ENCODE measurements at places on chromosomes 2 and 18. TPM values are rescaled to one million over a fixed set of nuclear protein-coding genes. Genes with fewer than 3 reads are reported as not detected.

MYO5B gene
- 26.8 TPM for total RNA-seq

KCNG2 gene
- not detected for total RNA-seq

UGT1A5 gene
- 3.2 TPM for total RNA-seq

MIB1 gene
- 33.6 TPM for total RNA-seq

HOXD3 gene
- total RNA-seq: not detected

FNDC4 gene
- total RNA-seq: 12.5 TPM
